ENCODE measurements at places on chromosomes 5 and 9.

GRCh38 chr5:61625681-61626621 lies 293.9 kb downstream of the ZSWIM6 start:
- DNase-seq, result peak; percentile 30

DNA sequence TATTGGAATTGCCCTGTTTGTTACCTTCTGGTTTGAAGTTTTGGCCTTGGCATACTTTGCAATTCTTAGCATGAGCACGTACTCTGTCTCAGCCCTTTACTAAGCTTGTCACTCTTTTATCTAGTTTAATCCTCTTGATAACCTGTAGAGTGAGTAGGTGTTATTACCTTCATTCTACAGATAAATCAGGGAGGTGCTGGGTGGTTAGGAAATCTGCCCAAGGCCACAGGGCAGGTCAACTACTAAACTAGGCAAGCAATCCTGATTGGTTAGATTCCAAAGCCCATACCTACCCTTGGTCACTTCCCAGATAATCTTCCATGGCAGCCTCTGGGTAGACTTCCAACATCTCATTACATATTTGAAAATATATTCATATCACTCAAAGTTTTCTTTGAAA lies 65.7 kb downstream of the PCSK5 start:
- DNase-seq, result no peak

GRCh38 chr5:81750308-81751008 lies 439 bp downstream of the SSBP2 start:
- DNase-seq, result no peak

DNA sequence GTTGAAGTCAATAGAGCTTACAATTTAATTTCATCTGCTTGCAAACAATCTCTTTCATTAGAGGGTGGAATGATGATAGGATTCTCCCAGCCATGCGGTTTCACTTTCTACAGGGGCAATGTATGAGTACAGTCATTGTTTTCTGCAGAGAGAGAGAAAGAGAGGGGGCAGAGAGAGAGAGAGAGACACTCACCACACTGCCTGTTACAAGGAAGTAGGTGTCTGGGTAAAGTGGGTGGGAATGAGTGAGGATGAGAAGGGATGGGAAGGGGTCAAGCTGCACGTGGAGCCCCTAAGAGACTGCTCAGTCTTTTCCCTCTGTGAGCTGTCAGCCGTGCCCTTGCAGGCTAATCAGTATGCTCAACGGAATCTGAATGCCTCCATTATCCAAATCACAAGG lies 454.3 kb downstream of the KDM4C start:
- DNase-seq, result no peak

GRCh38 chr9:114981063-114981462 lies 50.7 kb upstream of the TNFSF8 start:
- DNase-seq, result no peak

- no peak for DNase-seq
Observed at GRCh38 chr9:36862206-36863145, 171.6 kb downstream of the PAX5 start.

DNA sequence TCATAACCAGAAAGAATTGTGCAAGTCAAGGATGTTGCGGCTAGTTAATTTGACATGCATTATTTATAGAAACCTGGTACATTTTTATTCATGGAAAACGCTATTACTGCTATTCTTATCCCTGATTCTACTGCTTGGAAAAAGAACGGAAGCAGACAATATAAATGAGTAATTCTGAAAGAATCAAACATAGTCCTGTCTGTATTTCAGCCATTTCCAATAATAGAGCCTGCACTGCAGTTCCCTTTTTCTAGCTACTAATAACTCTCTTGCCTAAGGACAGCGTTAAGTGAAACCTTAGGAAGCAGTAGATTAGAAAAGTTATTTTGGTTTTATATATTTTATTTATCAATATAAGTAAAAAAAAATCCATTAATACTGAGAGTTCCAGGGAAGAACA lies 414.9 kb downstream of the CYLC2 start:
- no peak for DNase-seq

DNA sequence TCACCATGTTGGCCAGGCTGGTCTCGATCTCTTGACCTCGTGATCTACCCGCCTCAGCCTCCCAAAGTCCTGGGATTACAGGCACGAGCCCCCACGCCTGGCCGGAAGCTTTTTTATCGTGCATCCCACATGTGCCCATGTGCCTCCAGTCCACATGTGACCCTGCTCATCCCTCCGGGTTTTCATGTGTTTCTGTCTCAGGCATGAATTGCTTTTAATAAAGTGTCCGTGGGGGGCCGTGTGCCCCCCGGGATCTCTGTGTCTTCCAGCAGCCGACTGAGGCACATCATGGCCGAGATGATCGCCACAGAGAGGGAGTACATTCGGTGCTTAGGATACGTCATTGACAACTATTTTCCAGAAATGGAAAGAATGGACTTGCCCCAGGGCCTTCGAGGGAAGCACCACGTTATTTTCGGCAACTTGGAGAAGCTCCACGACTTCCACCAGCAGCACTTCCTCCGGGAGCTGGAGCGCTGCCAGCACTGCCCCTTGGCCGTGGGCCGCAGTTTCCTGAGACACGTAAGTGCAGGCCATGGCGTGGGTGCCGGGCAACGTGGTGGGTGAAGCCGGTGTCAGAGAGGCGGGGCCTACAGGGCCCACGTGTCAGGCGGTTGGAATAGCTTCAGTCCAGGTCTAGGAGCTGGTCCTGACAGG lies 22.1 kb upstream of the LRRC14B start:
- DNase-seq, result no peak

DNA sequence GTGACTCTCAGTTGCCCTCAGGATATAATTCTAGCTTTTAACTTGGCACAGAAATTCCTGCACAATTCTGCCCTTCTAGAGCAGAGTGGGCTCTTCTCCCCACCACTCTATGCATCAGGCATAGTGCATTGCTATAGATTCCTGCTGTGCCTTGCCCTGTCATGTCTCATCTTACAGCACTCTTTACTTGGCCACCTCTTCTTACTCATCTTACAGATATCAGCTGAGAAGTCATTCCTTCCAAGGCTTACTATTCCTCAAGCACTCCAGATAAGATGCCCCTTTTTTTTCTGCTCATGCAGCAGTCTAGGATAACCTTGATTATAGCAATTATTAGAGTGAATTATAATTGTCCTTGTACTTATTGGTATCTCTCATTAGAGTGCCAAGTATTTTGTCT lies 5.6 kb downstream of the FAM221B start:
- no peak for DNase-seq

Data from stimulated activated CD8-positive, alpha-beta memory T cell treated with anti-CD3 and anti-CD28 coated beads, Interleukin-15, amount 100 ng/mL, for 48 hours (primary cell).